ENCODE measurements at places on chromosomes 1 and 21.

- DNase-seq = no peak
These were observed 74.3 kb downstream of the RPS6KA1 start for GRCh38 chr1:26603856-26604255.

DNA sequence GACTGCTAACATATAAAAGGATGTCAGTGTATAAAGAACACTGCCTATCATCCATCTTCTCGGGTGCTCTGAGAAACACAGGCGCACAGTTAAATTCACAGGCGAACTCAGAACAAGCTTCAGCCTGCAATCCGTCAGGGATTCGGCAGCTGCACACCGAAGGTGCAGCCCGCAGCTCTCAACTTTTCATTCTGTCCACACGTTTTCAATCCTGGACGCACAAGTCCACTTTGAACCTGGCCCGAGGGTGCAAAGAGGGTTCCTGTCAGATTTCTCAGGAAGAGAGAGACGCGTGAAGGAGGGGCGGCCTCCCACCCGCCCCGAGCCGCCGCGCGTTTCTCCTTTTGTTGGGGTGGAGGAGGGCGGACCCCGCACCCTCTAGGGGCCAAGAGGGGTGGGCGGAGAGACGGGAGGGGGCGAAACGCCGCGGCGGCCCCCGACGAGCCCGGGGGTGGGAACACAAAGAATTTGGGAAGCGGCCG is 724 bp downstream of the DOCK7 start:
- DNase-seq = no peak

GRCh38 chr1:1911350-1912041 is 3.6 kb upstream of the CALML6 start:
- DNase-seq = no peak

- DNase-seq = no peak
These were observed 723.2 kb upstream of the CXADR start for GRCh38 chr21:16789636-16790035.

DNA sequence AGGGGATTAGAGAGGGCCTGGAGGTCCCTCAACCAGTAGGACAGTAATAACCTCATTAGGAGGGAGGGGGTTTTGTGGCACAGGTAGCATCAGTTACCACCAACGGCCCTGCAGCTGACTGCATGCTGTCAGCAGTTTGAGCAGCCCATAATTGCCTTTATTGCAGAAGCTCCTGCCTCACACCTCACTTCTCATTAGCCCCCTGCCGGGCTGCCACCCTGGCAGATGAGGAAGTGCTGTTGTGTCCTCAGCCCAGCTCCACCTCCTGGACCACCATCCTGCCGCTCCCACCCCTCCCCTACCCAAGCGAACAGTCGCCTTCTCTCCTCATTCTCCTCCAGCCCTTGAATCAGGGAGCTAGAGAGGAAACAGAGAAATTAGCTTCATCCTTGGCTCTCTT is 237.4 kb downstream of the LMX1A start:
- no peak for DNase-seq

- DNase-seq = no peak
These were observed 123.8 kb upstream of the CTTNBP2NL start for GRCh38 chr1:112272101-112272772.
